ENCODE measurements at places on chromosomes 7 and 10.

- no peak for DNase-seq
Measured at GRCh38 chr10:118926903-118927302, 102.6 kb upstream of the NANOS1 start.

- DNase-seq: no peak
Measured at GRCh38 chr10:44761076-44761475, 150.1 kb upstream of the TMEM72 start.

GRCh38 chr7:84261509-84261908 is 66.9 kb upstream of the SEMA3A start:
- no peak for DNase-seq

- no peak for DNase-seq
Measured at GRCh38 chr7:120028636-120029035, 244.3 kb upstream of the KCND2 start.

DNA sequence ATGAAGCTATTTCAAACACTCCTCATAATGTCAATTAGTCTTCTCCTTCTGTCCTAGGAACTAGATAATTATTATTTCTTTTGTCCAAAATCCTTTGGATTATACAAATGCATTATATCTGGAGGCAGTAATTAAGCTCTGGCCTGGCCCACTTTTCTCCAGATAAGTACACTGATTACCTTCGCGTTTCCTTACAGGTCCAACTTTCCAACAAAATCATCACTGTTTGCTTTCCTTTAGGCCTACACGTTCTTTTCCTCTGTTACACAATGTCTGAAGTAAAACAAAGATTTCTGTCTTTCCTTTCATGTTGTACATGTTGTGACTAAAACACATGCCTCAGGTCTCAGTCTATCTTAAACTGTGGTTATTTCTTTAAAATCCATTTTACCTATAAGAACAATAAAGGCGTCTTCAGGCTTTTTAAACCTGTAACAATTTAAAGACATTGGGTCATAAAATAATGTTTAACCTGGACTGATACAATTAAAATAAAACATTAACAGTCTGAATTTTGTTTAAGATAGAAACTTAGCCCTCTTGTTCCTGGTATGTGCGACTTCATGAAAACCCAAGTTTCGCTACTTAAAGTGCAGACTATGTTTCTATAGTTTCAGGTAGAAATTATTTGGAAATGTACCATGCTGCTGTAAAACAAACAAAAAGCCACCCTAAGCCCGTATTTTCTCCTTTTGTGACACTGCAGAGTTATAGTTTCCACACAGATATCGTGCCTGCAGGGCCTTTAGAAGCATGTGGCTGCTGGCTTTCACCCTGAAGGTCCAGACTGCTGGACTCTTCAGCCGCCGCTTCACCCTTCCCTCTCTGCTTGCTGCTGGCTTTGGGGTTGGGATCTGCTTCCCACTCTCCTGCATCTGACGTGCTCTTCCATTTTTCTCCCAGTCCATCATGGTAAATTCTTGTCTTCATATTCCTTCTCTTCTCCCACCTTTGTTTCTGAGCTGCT is 381.7 kb downstream of the DPP6 start:
- no peak for DNase-seq

- peak; percentile 69 for DNase-seq
Measured at GRCh38 chr10:27285093-27285492, 44.5 kb upstream of the ACBD5 start.

DNA sequence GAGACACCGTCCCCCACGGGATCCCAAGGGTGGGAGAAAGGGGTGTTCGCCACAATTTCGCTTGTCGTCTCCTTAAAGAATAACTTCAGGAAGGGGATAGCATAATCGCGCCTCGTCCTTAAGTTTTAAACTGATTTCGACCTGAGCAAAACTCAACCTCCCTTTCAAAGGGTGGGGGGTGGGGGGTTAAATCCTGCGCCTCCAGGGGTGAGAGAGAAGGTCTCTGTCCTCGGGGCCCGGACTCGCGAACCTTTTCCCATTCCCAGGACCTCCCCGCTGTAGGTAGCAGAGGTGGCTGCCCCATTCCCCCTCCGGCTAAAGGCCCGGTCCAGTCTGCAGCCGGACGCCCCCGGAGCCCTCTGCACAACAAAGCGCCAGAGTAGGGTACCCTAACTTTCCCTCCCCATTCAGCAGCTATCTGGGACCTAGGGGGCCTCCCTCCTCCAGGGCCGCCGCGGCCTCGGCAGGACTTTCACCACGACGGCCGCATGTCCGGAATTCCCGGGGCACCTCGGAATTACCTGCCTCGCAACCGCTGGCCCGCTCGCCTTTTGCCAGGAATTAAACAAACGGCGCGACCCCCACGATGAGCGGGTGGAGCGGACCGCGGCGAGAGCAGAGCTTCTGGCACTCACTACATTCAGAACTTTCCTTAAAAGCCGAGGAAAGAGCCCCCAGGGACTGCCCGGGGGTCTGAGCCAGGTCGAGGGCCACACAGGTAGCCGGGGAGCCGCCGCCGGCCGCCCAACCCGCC is 1.7 kb downstream of the CDK6 start:
- no peak for DNase-seq

- DNase-seq: no peak
Measured at GRCh38 chr10:78980815-78981214, 88.0 kb upstream of the ZMIZ1 start.

DNA sequence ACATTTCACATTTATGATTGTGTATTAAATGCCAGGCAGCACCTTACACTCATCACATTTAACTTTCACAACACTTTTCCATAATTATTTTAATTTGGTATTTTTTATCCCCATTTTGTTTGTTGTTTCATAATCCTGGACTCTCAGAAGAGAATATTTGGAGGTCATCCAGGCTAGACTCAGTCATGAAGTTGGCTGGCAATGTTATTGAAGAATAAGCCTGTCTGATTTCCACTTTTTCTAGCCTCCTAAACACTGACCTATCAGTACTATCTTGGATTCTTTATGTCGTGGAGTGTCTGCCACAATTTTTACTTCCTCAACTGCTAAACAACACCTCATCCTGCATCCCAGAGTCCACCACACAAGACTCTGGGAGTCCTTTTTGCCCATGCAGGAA is 372.3 kb upstream of the NRP1 start:
- no peak for DNase-seq

DNA sequence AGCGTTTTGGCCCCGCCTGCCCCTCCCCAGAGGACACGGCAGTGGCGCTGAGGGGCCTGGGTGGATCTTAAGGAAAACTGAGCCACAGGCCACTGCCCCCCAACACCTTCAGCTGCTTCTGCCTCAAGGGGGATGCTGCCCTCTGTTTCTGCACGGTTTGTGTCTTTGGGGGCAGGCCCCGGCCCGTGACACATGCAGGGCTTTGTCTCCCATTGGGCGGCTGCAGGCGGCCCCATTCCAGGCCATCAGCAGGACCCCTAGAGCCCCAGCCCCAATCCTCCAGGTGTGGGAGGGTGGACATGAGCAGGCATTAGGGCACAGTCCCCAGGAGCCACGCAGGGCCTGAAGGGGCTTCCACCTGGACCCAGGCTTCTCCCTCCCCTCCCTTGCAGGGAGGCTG is 25.3 kb upstream of the PPP2R2D start:
- no peak for DNase-seq

- no peak for DNase-seq
Measured at GRCh38 chr10:129417870-129418269, 49.2 kb upstream of the MGMT start.

DNA sequence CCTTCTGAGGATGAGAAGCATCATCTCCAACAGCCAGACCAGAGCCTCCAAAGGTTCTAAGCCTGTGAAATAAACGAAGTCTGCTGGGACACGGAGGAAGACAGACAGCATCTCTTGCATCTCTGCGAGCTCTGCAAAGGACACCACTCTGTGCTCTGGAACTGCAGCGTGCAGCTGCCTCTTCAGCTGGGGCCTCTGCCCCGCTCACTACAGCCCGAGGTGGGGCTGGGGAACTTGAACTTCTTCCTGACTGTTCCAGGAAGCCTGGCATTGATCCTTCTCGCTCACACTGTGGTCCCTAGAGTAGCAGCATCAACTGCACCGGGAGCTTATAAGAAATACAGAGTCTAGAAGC is 163.3 kb downstream of the USP6NL start:
- DNase-seq: no peak

- DNase-seq: no peak
Measured at GRCh38 chr7:83366629-83367028, 203.9 kb upstream of the PCLO start.

DNA sequence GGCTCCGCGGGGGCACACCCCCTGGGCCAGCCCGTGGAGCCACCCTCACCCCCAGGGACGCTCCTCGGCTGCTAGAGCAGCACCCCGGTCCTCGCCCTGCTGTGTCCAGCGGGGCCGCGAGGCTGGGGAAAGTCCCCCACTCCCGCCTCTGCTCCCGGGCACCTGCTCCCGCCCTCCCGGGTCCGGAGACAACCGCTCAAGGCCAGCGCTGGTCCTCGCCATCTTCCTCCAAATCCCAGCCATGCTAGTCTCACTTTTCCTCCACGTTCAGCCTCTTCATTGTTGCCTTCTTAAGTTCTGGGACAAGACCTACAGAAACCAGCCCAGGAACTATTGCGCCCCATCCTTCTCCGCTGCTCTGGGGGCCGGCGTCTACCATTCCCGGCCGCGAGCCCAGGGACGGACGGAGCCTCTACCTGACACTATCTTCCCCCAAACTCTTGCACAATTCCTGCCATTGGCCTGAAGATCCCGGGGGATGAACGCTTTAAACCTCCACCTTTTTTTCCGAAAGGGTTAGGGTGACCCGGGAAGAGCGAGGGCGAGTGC is 4.8 kb upstream of the KCP start:
- DNase-seq: no peak

DNA sequence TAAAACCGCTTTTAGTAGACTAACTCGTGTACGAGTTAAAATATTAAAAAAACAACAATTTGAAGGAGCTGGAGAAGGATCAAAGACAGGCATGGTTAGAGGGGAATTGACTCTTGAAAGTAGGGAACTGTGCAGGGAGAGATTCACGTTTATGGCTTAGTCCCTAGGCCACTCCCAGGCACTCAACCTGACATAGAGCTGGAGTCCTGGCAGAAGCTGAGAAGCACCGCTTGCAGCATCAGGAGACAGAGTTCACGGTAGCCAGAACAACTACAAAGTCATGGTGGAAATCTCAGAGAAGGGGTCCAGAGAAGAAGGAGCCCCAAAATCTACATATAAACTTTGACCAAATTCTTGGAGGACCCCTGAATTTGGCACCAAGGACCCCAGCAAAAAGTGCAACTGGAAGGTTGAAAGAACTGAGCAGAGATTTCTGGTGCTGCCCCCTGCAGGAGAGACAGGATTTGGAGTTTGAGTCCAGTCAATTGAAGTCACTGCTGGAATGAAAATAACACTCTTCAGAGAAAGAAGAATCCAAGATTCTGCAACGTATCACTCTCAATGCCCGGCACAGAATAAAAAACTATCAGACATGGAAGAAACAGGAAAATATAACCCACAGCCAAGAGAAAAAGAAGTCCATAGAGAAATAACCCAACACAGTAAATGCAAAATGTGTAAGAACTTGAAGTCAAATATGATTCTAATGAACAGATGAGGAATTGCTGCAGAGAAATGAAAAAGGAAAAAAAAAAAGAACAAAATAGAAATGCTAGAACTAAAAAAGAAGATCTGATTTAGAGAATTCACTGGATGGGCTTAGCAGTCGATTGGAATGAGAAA is 493.3 kb upstream of the PODXL start:
- DNase-seq: peak; percentile 36

- no peak for DNase-seq
Measured at GRCh38 chr10:66983475-66983818, 57.6 kb downstream of the LRRTM3 start.

DNA sequence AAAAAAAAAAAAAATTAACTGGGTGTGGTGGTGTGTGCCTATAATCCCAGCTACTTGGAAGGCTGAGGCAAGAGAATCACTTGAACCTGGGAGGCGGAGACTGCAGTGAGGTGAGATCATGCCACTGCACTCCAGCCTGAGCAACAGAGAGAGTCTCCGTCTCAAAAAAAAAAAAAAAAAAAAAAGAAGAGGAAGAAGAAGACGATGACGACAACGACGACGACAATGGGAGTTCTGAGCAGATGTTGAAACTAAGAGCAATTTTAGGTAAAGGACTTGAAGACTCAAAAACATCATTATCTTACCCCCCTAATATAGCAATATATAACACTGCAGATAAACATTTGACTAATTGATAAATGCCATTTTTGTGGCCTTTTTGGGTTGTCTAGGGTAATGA is 39.5 kb upstream of the PPP1R17 start:
- no peak for DNase-seq

GRCh38 chr7:44046321-44047061 is 2.0 kb downstream of the DBNL start:
- peak; percentile 70 for DNase-seq

GRCh38 chr7:65509368-65510186 is 135.9 kb downstream of the ZNF92 start:
- DNase-seq: no peak

GRCh38 chr7:2109936-2110609 is 122.7 kb downstream of the MAD1L1 start:
- DNase-seq: peak; percentile 86

DNA sequence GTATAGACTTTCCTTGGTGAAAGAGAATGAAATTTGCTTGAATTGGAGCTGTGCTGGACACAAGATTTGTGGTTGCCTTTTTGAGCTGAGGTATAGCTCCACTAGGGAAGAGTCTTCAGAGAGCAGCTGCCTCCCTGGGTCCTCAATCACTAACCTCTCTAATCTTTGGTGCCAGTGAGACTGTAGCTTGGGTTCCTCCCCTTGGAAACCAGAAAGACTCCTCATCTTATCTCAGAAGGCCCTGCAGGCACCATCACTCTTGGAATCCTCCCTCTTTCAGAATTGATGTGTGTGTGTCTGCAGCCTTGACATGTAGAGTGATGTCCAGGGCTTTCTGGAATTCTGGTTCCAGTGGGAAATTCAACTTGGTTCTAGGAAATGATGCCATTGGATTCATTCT is 426.5 kb downstream of the RPS24 start:
- DNase-seq: no peak

GRCh38 chr7:26156451-26157420 is 4.7 kb downstream of the NFE2L3 start:
- peak; percentile 82 for DNase-seq

GRCh38 chr7:121459148-121459547 is 63.0 kb upstream of the FAM3C start:
- DNase-seq: no peak

DNA sequence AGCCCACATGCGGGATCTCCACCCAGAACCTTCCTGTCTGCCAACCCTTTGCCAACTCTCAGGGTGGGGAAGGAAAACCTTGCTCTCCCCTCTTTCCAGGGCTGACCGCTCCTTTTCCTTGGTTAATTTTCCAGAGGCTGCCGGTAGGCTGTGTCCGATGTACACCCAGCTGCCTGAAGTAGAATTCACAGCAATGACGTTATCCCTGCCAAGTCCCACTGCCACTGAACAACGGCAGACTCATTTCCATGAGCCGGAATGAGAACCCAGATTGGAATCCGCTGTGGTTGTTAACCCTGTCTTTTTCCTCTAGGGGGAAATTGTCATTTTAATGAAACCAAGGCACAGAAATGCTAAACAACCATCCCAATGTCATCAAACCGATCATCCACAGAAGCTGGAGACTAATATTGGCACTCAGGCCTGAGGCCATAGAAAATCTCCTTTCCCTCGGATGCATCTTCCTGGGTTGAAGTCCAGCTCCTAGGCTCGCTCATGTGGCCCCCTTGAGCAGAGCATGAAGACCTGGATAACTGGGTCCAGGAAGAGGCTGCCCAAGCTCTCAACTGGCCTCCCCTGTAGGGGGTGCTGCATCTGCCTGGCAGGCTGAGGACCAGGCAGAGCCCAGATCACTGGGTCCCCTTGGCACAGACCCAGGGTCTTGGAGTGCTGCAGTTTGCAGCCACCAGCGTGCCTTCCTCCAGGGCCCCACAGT is 30.4 kb downstream of the KLRG2 start:
- no peak for DNase-seq
